ENCODE measurements at places on chromosomes 2 and 18. TPM values are rescaled to one million over a fixed set of nuclear protein-coding genes. Genes with fewer than 3 reads are reported as not detected.

GCKR gene
- polyA plus RNA-seq: 0.30 TPM

ALK gene
- polyA plus RNA-seq: 0.08 TPM

PPP1R1C gene
- 1.3 TPM for polyA plus RNA-seq

RBM44 gene
- polyA plus RNA-seq: 0.12 TPM

CSRNP3 gene
- polyA plus RNA-seq: 1.3 TPM

DAW1 gene
- 0.24 TPM for polyA plus RNA-seq

PSMA8 gene
- polyA plus RNA-seq: not detected

CHST9 gene
- 3.2 TPM for polyA plus RNA-seq

EVX2 gene
- not detected for polyA plus RNA-seq

USP14 gene
- polyA plus RNA-seq: 8.6 TPM

TSHZ1 gene
- 0.06 TPM for polyA plus RNA-seq

SLC8A1 gene
- polyA plus RNA-seq: 0.42 TPM

SIX2 gene
- polyA plus RNA-seq: 0.47 TPM

MROH2A gene
- not detected for polyA plus RNA-seq

CEBPZOS gene
- 20.5 TPM for polyA plus RNA-seq

COL4A4 gene
- polyA plus RNA-seq: 0.33 TPM
